Stimulated activated CD8-positive, alpha-beta memory T cell treated with anti-CD3 and anti-CD28 coated beads, Interleukin-2, amount 100 ng/mL, for 1 hour (primary cell): ENCODE measurements at places on chromosomes 1 and 21.

GRCh38 chr21:42154237-42155044 lies 64.5 kb upstream of the ABCG1 start:
- DNase-seq: no peak

DNA sequence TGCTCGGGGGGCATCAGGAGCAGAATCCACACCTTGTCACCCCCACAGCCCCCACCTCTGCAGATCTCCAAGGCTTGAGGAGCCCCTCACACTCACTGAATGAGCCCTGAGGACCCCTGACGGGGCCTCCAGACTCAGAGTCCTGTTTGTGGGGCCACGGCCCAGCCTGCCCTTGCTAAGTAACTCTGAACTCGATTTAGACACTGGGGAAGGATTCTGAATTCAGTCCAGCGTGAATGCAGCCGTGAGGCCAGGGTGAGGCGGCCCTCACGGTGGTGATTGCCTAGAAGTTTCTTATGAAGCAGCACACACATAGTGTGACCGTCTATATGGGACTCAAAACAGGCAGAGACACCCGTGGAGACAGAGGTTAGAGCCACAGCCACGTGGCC lies 58.9 kb upstream of the ADARB1 start:
- no peak for DNase-seq

DNA sequence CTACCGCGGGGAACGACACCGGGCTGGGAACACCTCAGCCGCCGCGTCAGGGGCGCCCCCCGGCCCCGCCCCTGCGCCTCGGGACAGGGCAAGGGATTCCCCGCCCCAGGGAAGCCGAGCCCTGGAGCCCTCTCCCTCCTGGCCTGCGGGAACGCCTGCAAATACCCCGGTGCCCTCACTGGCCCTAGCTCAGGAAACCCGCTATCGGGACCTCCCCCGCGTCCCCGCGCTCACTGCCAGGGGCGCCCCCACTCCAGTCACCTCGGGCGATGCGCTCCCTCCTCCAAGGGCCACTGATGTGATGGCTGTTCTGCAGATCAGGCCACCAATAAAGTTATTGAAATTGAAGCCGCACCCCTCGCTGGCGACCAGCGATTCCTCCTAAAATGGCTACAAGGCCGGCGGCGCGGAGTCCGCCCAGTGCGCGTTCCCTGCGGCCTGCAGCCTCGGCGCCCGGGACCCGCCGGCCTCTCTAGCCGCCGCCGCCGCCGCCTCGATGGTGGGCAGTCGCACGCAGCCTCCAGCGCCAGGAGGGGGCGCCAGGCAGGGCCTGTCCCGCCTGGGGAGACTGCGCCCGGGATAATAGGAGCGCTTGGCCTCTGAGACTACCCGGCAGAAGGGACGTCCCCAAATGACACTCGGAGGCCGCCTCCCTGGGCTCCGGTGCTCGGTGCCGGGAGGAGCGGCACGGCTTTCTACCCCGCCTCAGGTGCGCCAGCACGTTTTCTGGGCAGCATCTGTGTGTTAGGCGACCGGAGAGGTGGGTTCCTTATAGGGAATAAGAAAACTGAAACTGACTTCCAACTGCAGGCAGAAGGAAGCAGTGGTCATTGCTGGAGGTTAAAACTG lies at the start of gene PRKAB2:
TSS of gene PRKAB2 (minus strand) at position 303 of the 849 bp plus-strand sequence. CDS start 326 bp downstream, outside the sequence.
- DNase-seq: peak; percentile 76

DNA sequence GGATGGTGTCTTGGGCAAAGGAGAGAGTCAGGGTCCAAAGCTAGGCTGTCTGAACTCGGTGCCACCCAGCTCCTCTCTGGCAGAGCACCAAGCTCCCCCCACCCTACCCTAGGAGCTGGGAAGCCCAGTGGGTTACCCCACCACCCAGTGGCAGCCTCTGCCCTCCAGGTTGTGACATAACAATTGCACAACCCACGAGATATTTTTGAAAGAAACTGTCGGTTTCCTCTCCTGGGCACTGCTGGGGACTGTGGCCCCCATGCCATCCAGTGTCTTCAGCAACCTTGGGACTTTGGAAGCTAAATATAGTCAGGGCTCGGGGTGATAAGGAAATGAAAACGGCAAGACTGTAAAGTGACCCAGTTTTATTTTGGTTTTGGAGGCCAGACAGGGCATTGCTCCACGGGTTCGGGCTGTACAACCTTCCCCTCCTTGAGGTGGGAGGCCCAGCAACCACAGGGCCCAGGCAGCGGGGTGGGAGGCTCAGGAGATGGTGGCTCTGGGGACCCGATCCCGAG lies 1.4 kb downstream of the CITED4 start:
- no peak for DNase-seq

DNA sequence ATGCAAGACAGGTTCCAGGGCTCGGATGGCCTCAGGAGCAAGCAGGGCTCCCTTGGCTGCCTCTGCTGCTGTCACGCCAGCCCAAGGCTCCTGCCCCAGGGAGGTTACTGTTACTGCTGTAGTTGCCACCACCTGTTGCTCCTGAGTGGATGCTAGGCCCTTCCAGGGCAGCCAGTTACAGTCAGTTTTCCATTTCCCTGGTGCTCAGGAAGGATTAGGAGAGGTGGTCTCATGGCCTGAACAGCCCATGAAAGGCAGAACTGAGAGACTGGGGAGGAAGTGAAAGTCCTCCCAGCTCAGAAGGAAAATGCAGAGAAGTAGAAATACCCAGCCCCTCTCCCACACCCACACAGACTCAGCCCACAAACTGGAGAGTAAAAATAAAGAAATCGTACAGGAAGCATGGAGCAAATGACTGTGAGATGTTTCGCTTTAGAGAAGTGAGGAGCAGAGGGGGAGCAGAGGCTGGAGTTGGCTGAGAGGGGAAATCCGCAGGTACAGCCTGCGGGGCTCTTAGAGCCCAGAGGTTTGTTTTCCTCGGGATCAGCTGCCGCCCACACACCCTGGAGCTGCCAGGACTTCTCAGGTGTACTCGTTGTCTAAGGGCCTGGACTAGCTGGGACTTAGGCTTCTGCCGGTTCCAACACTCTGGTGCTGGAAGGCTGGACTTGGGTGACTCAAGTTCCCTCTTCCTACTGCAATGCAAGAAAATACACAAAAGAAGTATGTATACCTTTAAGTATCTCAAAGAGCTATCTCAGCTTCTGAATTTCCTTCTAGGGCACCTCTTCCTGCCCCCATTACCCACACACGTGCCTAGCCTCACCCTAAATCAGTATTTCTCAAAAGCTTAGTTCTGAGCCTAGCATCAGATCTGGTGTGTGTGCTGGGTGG lies 2.3 kb downstream of the IL6R start:
- no peak for DNase-seq

DNA sequence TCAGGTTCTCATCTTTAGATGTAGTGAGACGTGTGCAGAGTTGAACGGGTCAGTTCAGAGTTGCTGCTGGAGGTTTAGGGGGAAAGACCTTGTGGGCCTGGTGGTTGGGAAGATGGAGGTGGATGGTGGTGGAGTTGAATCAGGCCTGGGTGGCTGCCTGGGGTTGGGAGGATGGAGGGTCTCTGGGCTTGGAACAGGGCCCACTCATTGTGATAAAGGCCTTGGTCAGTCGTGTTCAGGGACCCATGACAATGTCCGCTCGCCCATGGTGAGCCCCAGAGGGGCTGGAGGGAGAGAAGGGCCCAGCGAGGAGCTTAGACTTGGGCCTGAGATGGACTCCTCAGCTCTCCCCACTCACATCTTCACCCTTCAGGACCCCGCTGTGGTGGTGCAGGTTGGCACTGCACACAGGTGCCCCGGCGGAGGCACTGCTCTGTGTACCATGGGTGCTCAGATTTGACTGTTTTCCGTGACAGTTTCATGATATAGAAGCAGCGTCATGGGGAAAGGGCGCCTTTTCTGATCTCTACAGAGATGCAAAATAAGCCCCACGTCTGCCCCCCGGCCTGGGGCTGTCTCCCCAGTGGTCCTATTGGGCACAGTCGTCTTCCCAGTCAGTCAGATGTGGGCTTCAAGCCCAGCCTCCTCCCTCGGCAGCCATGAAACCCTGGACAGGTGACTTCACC lies 39.2 kb downstream of the DISP3 start:
- DNase-seq: no peak

GRCh38 chr1:180821970-180822369 lies 90.7 kb upstream of the KIAA1614 start:
- DNase-seq: no peak

- DNase-seq: no peak
Measured at GRCh38 chr1:31936278-31936980, 1.7 kb downstream of the PTP4A2 start.

DNA sequence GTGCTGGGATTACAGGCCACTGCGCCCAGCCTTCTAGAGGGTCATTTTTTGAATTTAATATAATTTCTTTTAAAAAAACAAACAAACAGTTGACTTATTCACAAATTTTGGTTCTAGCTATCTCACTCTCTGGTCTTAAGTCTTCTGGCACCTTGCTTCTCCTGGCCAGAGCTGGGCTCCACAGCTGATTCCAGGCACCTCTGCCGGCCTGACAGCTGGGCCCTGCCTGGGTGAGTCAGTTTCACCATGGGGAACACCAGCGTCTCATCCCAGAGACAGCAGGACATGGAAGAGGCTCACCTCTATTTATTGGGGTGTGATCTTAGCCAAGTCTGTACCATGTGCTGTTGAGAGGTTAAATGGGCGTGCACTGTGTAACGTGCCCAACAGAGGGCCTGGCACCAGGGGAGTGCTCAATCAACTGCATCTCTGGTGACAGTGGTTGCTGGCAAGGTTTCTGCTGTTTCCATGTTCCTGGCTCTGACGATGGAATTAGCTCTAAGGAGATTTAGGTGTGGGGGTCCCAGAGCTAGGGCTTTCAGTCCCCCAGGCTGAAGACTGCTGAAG lies 956 bp downstream of the CPLANE2 start:
- peak; percentile 13 for DNase-seq

GRCh38 chr1:112533029-112533428 lies 24.3 kb downstream of the WNT2B start:
- DNase-seq: no peak

DNA sequence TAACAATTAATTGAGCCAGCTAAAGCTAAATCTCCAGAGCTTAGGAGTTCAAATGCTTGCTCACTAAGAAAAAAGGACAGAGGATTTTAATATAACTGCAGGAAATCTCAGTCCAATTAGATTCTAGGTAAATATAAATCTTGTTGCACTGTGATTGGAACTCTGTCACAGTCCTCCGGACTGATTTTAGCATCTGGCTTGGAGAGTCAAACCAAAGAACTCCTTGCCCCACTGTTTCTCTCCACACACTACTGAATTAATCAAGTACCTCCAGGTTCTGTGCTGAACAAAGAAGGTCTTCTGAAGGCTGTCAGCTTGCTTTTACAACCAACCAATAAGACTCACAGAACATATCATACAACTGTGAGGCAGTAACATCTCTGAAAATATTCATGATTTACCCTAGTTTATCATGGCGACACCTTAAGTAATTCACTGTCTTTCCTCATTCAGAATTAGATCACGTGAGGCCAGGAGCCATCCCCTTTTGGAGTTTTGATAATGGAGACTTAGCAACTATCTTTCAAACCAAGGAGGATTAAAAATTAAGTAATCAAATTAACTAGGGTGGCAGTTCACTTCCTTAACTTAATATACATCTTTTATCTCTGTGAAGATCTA lies 176.0 kb downstream of the RERE start:
- DNase-seq: no peak

- DNase-seq: no peak
Measured at GRCh38 chr1:26583646-26584485, 54.3 kb downstream of the RPS6KA1 start.

GRCh38 chr1:62746086-62746808 lies 37.7 kb upstream of the ATG4C start:
- DNase-seq: no peak

- no peak for DNase-seq
Measured at GRCh38 chr1:31764312-31765040, at the start of gene ADGRB2. Gene ADGRB2, minus strand, starts transcription at chr1:31764340. Its CDS starts 7,119 bp downstream, at chr1:31757221.

DNA sequence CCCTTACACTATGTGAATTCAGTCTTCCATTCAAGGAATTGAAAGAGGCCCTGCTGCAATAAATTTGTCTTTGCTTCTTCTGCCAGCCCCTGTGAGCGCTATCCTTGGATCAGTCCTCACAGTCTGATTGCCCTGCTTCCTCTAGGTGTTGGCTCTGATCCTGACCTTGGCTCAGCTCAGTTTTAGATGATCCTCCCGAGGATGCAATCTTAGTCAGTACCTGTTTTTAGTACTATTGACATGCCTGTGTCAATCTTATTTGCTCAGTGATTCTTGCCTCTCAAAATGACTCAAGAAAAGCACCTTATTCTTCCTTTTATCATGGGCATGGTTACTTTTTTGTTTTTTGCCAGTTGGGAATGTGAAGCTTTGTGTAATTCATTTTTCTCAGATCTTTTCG lies 101.4 kb upstream of the KCNK1 start:
- DNase-seq: no peak

- DNase-seq: no peak
Measured at GRCh38 chr1:205481629-205482151, 22.8 kb upstream of the CDK18 start.

DNA sequence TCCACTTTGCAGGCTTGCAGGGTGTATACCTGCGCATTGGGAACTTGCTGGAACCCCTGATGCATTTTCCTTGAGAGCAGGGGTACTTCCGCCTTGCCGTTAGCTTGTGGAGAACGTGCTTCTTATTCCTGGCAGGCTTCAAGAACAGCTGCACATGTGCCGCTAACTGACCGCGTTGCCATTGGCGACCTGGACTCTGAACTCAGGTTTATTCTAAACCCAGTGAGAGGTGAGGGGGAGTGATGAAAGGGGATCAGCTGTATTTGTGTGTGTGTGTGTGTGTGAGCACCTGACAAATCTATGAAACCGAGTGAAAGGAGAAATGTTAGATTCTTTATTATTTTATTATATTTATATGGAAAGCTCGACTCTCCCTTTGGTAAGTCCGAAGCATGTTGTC lies 128.6 kb downstream of the HUNK start:
- DNase-seq: no peak

DNA sequence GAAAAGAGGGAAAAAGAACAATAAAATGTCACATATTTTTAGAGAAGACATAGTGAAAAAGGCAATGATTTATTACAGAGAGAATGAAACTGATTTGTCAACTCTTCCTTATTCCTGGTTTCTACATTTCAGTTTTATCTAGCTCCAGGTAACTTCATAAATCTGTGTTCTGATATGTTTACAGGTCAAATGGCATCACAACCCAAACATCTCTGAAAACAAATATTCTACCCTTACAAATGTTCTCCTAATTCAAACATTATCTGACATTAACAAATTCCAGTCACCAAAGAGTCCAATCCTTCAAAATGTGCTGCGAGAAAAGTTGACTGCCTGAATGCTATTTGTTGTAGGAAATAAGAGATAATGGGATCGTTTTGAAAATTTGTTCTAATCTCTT lies 20.2 kb downstream of the EXTL2 start:
- no peak for DNase-seq

GRCh38 chr1:19205845-19206244 lies 4.2 kb downstream of the UBR4 start:
- no peak for DNase-seq
